Coronary artery (tissue), 2 donors: ENCODE measurements at places on chromosomes 1 and 21.

- peak; percentile 75 for DNase-seq
Observed at GRCh38 chr1:151612501-151613281, 841 bp downstream of the SNX27 start.

DNA sequence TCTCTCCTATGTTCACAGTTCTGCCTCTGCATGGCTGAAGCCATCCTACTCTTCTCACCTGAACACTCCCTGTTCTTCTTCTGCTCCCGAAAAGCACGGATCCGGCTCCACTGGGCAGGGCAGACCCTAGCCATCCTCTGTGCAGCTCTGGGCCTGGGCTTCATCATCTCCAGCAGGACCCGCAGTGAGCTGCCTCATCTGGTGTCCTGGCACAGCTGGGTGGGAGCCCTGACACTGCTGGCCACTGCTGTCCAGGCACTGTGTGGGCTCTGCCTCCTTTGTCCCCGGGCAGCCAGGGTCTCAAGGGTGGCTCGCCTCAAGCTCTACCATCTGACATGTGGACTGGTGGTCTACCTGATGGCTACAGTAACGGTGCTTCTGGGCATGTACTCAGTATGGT, 1.8 kb downstream of the CYB561D1 start:
- peak; percentile 47 for DNase-seq

- DNase-seq = peak; percentile 57
Observed at GRCh38 chr21:42208801-42209490, 10.0 kb upstream of the ABCG1 start.

GRCh38 chr21:46264046-46264689, 21.2 kb downstream of the MCM3AP start:
- no peak for DNase-seq

GRCh38 chr21:37551331-37551992, 184.9 kb downstream of the DYRK1A start:
- DNase-seq = no peak

GRCh38 chr21:40173816-40174215, 306.6 kb downstream of the PCP4 start:
- DNase-seq = no peak

DNA sequence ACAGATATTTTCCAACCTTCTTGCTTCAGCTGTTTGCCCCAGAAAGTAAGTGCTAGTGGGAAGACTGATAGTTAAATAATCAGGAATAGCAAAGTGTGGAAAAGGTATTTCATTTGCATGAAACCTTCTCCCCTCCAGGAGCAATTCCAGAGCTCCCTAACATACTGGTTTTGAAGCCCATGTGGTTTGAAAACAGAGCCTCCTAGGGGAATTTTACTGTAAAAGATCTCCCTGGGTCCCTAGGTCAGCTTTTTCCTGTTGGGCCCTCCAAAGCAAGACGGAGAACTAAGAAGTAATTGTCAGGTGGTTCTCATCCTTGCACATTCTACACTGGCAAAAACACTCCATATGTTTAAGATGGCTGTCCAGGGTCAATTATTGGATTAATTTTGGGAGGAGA, 218.7 kb upstream of the FOXD3 start:
- DNase-seq = no peak

- DNase-seq = no peak
Observed at GRCh38 chr21:42257091-42257765, 38.3 kb downstream of the ABCG1 start.

- DNase-seq = no peak
Observed at GRCh38 chr1:3040004-3040403, 18.7 kb downstream of the ACTRT2 start.

- DNase-seq = no peak
Observed at GRCh38 chr1:25871086-25871703, 4.3 kb downstream of the PAQR7 start.

GRCh38 chr1:154407198-154408091, 2.3 kb downstream of the IL6R start:
- no peak for DNase-seq

DNA sequence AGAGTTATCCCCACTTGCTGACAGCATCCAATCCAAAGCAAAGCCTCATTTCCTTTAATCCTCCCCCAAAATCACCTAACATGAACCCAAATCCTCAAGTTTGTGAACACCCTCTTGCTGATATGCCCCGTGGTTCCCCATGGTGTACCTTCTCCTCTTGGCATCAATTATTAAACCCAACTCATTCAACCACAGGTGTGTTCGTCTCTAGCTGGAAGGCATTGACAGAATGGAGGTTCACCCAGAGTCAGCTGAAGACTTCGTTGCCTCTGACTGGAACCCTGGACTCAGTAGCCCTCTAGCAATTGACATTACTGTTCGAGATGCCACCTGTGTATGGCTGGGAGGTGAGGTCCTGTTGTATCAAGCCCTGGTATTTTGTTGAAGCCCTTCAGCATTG, 22.8 kb downstream of the SLC30A10 start:
- DNase-seq = no peak

GRCh38 chr1:3560251-3560871, 50.9 kb downstream of the MEGF6 start:
- no peak for DNase-seq

- DNase-seq = no peak
Observed at GRCh38 chr1:118783095-118783758, 204.9 kb downstream of the TBX15 start.

DNA sequence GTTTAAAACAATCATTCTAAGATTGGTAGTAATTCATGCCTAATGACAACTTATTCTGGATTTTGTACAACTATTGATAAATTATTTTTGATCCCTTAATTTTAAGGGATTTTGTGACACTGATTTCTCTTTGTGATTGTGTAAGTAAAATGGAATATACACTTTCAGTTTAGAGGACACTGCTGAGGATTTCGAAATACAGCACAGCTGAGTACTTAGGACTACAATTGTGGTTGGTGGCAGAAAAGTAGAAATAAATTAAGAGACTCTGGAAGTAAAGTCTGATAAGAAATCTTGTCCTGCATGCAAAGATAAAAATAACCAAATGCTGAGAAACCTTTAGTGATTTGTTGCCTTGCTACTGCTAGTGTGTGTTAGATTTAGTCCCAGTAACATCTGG, 40.0 kb downstream of the TYW3 start:
- no peak for DNase-seq

DNA sequence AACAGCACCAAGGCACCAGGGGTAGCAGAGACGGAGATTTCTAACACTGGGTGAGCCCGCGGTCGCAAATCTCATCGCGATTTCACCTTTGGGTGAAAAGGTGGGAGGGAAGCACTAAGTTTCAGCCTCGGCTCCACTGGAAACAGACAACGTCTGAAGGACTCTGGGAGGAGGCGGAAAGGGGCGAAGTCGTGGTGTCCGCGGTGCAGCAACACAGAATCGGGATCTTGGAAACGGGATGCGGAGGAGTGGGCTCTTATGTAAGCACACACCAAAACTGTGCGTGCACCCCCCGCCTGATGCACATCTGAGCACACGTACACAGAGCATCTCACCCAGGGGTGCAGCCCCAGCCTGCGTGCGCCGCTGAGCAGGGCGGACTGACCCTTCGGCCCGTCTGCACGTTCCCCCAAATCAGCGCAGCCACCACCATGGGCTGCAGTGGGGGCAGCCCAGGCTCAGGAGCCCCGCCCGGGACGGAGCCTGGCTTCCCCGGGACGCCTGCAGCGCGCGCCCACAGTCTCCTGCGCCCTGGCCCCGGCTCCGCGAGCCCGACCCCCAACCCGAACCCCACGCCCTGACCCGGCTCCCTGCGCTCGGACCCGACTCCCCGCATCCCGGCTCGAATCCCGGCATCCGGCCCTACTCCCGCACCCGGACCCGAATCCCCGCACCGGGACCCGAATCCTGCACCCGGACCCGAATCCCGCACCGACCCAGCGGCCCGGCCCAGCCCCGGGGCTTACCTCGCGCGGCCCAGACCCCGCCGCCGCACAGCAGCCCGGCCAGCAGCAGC, 670 bp downstream of the CLSTN1 start:
- DNase-seq = no peak

GRCh38 chr1:62989497-62989896, 205.6 kb downstream of the ATG4C start:
- DNase-seq = no peak

GRCh38 chr1:62037274-62037673, 157.4 kb upstream of the L1TD1 start:
- no peak for DNase-seq

GRCh38 chr1:159958719-159959380, 4.8 kb upstream of the SLAMF9 start:
- peak; percentile 35 for DNase-seq

DNA sequence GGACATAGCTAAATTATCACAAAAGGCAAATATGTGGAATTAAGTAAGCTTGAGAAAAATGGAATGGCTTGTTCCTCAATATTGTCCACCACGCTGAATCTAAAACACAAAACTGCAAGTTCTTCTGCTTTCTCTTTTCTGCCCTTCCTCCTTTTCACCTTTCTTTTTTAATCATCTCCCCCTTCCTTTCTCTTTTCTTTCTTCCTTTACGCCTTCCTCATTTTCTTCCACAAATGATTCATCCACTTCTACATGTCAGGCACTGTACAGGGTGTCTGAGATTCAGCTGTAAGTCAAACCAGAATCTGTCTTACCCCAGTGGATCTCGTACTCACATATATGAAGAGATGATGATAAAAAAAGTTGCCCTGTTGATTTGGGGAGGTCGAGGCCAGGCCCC, 1182.5 kb downstream of the MRPL39 start:
- DNase-seq = no peak

DNA sequence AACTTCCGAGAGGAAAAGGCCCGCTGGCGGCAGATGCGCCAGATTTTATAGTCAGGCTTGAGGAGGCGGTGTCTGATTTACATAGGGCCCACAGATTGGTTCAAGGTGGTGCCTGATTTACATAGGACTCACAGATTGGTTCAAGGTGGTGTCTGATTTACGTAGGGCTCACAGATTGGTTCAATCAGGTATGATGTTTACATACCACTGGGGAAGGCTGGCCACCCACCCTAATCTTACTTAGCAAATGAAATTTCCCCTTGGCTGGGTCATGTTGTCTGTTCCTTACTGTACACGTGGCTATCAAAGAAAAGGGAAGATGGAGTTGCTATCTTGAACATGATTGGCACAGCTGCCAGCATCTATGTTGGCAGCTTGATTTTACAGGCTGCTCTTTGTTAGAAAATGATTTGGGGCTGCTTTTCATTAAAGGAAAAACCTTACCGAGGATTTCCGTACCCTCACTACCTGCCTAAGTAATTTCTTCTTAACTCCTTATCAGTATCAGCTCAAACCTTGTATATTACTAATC, 96.3 kb downstream of the SETD4 start:
- no peak for DNase-seq

- DNase-seq = no peak
Observed at GRCh38 chr21:29250636-29251035, 48.1 kb upstream of the BACH1 start.
